AG20443 (cell line): ENCODE measurements at places on chromosomes 1 and 21.

DNA sequence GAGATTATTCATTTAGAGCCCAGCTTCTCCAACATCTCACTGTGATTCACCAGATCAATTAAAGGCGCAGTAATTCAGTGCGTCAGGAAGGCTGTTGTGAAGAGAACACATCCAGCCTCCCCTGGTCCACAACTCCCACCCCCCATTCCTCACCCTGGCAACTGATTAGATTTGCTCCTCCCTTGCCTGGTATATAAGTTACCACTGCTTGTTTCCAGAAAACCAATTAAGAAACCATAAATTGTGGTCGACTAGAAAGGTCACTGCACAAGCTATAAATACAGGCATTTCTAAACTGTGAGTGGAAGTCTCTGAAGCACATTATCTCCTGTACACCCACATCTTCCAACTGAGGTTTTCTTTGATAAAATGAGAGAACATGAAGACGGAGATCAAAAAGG is 41.9 kb downstream of the FAM163A start:
- DNase-seq = no peak

- peak; percentile 16 for DNase-seq
Measured at GRCh38 chr1:29236712-29237128, 398 bp downstream of the PTPRU start.

DNA sequence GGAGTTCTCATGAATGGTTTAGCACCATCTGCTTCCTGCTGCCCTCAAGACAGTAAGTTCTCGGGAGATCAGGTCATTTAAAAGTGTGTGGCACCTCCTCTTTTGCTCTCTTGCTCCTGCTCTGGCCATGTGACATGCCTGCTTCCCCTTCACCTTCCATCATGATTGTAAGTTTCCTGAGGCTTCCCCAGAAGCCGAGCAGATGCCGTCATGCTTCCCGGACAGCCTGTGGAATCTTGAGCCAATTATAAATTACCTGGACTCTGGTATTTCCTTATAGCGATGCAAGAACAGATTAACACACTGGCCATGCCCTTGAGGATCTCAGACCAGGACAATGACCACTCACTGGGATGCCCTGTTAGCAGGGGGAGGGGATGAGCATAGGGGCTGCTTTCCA is 212.3 kb downstream of the MATN1 start:
- DNase-seq = no peak

- DNase-seq = no peak
Measured at GRCh38 chr21:40681164-40681859, 165.6 kb downstream of the DSCAM start.

- peak; percentile 35 for DNase-seq
Measured at GRCh38 chr1:171833091-171833825, 8.0 kb upstream of the DNM3 start.

DNA sequence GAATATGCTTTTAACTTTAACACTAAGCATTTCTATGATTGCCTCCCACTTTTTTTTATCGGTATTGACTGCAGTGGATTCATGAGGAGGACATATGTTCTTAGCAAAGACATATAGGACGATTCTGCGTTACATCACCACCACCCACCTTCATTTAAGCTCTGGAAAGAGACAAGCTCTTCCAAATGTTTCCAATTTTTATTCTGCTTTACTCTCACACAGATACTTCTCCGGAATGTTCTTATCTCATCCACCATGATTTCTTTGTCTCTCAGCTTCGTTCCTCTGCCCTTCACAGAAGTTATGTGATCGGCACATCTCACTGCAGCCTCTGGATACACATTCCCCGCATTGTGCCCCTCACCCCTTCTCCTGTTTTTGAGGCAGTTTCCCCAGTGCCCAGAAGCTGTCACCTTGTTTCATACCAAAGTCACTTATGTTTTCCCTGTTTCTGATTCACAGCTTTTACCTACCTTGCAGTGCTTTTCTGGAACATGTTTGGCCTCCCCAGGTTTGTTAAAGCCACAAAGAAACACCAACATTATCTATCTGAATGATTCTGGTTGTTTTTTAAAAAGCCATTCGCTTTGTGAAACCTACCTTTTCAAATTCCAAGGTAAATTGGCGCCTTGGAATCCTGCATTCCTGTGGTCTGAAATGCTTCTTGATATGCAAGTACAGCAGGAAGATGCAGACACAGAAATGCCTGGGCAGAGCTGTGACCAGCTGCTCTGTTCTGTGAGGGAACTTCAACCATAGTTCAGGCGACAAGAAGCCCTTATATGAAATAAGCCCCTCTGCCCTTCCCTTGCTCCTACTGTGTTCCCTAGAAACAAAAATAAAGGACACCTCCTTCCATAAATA is 1020.2 kb downstream of the TTLL7 start:
- DNase-seq = no peak
